Naive B cell (primary cell): ENCODE measurements at places on chromosomes 7 and 10. TPM values are rescaled to one million over a fixed set of nuclear protein-coding genes. Genes with fewer than 3 reads are reported as not detected.

Gene HOXA9
- polyA plus RNA-seq, result not detected

Gene SPDYE2
- 0.55 TPM for polyA plus RNA-seq

Gene ANKRD1
- not detected for polyA plus RNA-seq

DNA sequence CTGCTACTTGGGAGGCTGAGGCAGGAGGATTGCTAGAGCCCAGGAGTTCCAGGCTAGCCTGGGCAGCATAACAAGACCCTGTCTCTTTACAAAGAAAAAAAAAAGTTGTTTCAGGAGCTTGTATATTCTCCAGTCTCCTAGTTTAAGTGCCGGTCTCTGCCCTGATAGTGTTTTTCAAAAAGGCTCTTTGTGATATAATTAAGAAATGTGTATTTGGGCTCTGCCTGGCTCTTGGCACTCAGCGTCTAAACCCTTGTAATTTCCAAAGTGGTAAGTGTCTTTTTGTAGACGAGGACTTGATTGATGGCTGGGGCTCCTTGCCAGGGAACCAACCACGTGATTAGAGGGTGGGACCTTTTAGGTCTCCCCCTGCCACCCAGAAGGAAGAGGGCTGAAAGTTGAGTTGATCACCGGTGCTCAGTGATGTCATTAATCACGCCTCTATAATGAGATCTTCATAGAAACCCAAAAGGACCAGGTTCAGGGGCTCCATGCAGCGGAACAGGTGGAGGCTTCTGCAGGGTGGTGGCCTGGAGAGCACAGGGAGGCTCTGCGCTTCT is 4.4 kb downstream of the EIF3B start:
- no peak for DNase-seq

- no peak for DNase-seq
These were observed 175.1 kb upstream of the HDAC9 start for GRCh38 chr7:18320422-18320821.

GRCh38 chr10:14573666-14574261 is 200.9 kb downstream of the FAM107B start:
- DNase-seq, result no peak
